Activated CD8-positive, alpha-beta T cell treated with anti-CD3 and anti-CD28 coated beads, Interleukin-2, amount 10 ng/mL, durations not matched to agents 7 days and 5 days (primary cell): ENCODE measurements at places on chromosomes 3 and 15.
A peak's percentile ranks its signal among the peaks of the same experiment; 100 is the strongest.

GRCh38 chr3:94082391-94082937 is 19.6 kb downstream of the NSUN3 start:
- no peak for DNase-seq

GRCh38 chr3:11476735-11477144 is 167.0 kb downstream of the VGLL4 start:
- no peak for DNase-seq

GRCh38 chr15:68299436-68299835 is 21.9 kb downstream of the FEM1B start:
- DNase-seq = peak; percentile 18

- DNase-seq = no peak
Measured at GRCh38 chr3:53182764-53183355, 21.9 kb downstream of the PRKCD start.

- no peak for DNase-seq
Measured at GRCh38 chr3:147807776-147808175, 398.6 kb downstream of the ZIC1 start.

DNA sequence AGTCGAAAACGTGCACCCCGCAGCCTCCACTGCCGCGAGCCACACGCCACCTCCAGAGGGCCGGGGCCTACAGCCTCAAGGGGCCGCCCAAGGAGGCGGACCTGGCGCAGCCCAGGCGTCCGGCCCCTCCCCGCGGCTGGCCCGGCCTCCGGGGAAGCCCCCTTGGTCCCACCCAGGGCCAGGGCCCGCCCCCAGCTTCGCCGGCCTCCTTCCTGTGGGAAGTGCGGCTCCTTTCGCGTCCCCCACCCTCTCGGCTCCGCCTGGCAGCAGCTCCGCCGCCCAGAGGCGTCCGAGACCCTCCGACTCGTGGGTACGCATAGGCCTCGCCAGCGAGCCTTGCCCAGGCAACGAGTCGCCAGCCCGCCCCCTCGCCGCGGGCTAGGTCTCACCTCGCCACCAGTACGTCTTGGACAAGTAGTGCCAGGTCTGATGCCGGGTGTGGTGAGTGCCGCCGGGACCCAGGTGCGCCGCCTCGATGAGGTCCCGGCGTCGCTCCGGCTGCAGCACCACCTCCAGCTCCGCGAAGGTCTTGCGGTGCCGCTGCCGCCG is 642 bp downstream of the ZBTB11 start:
- DNase-seq = peak; percentile 94

- no peak for DNase-seq
Measured at GRCh38 chr15:42151736-42152135, 4.7 kb downstream of the PLA2G4F start.

DNA sequence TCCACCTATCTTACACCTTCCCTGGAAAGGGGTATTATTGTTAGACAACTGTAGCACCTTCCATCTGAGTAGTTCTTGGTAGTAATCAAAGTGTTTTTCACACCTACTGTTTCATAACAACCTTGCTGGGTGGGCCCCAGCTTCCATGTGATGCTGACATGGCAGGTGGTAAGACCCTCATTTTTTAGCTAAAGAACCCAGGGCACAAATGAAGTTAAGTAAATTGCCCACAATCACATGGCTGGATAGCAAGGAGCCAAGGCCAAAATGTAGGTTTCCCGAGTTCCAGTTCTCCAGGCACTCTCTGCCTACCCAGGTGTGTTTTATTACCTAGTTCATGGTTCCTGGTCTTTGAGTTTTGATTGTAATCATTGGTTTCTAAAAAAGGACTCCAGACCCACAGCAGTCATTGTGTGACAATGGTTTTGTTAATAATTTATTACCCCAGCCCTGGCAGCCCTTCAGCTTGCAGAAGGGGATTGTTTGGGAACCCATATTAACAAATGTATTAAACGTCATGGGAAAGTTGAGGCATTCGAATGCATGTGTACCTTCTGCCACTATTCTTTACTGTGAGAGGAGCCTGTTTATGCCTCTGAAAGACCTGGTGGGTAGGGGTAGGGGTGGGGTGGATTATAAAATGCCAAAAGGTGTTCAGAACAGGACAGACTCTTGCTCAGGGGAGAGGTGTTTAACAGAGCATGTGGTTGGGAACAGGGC is 222.2 kb upstream of the BHLHE40 start:
- DNase-seq = no peak

DNA sequence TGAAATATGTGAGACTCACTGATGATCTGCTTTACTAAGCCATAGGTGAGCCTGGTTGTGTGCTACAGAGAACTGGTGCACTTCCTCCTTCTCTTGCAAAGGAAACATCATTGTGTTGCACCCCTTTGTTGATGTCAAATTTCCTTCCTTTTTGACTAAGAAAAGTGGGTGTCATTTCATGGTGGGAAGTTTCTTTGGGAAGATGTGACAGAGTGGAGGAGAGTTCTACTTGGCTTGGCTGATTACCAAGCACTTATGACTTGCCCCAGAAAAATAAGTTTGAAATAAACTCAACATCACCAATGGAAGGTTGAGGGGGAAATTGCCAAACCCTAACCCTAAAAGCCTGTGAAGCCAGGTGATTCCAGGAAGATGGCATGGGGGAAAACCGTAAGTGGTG is 53.5 kb upstream of the KIF23 start:
- DNase-seq = no peak

DNA sequence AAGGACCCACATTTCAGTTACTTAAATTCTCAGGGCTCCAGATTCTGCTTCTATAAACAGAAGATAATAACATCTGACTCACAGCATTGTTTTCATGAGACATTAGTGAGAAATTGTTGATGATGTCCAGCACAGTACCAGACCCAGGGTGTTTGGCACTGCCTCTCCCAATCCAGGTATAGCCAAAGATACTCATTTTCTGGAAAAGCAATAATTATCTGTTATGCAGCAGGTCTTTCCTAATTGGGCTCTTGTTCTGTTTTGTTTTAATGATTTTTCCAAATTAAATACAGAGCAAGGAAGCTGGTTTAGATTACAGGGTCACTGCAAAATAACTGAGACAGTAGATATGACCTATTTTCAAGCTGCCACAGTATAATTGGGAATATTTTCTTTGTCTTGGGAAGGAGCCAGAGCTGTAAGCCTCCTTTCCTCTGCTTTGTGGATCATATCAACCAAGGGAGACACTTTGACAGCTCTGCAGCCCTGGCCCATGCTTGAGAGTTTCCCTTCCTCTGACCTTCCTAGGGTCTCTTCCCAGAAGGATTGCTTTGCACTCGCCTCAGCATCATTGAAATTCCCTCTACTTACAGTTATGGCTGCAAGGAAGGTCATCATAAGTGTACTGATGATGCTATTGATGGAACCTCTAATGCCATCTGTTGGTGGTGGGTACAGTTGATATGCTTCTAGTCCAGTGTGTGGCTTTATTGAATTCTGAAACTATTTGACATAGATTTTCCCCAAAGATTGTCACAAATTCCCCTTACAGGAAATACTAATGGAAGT is 522.4 kb upstream of the ADAMTS9 start:
- DNase-seq = no peak

GRCh38 chr3:16427103-16427965 is 86.2 kb downstream of the RFTN1 start:
- DNase-seq = no peak

DNA sequence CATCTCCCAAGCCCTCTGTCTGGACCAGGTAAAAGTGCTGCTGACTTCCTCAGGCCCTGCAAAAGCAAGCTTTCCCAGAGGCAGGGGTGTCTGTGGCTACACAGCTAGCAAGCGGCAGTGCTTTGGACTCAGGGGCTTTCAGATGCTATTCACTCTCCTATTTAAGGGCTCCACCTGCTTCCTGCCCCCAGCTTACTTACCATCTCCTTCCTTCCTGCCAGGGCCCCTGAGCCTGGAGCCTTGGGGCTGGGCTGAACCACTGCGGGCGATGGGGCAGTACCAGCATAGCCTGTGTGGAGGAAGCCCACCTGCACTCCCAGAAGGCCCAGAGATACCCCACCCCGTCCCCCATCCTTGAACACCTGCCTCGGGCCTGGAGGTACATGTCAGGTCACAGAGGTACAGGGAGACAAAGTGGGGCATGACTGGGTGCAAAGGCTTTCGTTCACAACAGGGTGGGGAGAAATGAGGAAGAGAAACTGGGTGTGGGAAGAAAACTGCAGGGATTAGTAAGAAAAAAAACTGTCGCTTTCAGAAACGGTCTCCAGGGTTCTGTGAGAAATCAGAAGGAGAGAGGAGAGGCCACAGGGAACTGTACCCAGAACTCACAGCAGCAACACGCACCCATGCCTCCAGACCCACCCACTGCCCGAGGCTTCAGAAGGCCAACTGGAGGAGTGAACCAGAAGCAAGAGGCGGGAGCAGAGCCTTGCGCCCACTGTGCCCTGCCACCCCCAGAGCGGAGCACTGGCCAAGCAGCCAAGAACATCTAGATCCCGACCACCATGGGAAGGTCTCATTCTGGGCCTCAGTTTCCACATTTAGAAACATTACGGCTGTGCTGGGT is 49.5 kb downstream of the CCDC12 start:
- DNase-seq = peak; percentile 54

DNA sequence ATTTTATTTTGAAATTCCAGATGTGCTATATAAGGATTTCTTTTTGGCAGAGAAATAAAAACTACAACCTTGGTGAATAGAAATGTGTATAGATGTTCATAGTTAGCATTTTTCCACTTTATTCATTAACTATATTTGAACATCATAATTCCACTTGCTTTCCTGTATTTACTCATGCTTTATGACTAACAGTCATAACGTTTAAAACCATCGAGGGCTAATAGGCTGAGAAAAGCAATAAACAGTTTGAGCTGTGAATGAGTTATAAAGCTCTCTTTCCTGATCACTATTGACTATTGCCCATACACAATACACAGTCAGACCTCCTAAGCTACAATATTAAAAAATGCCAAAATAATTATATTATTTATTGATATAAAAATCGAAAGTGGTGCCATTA is 502.1 kb upstream of the RASGRP1 start:
- DNase-seq = no peak

GRCh38 chr15:29819979-29820378 is 2.3 kb downstream of the TJP1 start:
- no peak for DNase-seq

- no peak for DNase-seq
Measured at GRCh38 chr15:81189583-81190283, 6.9 kb upstream of the IL16 start.

GRCh38 chr3:22380253-22380652 is 629.2 kb upstream of the ZNF385D start:
- DNase-seq = no peak

DNA sequence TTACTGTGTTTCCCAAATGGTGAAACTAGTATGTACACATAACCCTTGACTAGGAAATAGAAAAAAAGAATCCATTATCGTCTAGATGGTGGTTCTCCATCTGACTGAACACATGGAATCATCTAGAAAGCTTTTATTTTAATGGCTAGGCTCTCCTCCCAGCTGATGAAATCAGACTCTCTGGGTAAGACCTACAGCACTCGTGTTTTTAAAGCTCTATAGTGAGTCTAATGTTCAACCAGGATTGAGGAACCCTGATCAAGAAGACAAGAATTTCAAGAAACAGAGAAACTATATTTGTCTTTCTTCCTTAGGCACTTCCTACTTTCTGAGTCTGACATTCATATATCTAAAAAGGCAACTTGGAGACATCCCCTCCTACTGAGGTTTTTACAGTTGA is 118.8 kb downstream of the TMCO5A start:
- DNase-seq = no peak

DNA sequence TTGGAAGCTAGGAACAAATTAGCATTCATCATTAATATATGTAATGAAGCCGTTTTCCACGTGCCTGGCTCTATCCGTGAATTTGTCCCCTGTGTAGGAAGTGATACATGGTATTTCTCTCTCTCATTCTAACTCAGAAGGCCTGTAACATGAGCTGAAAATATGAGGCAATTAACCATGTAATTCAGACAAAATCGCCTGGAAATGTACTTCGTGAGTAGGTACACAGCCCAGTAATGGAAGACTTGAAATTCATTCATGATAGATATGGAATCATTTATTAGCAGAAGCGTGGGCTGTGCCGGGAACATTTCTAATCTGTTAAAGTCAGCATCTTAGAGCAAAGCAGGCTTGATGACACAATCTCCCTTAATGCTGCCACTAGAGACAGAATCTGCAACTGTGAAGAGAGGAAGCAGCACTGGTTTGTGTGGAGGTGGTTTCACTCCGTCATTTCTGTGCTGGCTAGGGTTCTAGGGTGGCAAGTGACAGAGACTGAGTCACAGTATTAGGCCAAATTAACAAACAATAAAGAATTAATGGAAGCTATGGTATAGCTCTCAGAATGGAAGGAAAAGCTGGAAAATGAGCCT is 225.0 kb upstream of the PROK2 start:
- DNase-seq = no peak

DNA sequence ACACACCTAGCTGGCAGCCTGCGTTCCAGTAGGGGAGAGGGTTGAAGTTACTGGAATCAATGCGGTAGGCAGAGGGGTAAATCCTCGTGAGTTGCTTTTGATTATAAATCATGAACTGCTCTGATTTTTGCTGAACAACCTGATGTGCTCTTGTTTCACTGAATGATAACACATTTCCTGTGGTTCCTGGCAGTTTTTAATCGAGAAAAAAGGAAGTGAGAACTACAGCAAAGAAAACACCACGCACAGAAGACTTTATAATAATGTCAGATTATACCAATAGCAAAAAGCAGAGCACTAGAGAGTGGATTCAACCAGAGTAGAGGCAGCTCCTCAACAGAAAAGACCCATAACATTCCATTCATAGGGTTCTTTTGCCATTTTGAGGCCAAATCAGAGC is 200.8 kb upstream of the STRIT1 start:
- DNase-seq = no peak

DNA sequence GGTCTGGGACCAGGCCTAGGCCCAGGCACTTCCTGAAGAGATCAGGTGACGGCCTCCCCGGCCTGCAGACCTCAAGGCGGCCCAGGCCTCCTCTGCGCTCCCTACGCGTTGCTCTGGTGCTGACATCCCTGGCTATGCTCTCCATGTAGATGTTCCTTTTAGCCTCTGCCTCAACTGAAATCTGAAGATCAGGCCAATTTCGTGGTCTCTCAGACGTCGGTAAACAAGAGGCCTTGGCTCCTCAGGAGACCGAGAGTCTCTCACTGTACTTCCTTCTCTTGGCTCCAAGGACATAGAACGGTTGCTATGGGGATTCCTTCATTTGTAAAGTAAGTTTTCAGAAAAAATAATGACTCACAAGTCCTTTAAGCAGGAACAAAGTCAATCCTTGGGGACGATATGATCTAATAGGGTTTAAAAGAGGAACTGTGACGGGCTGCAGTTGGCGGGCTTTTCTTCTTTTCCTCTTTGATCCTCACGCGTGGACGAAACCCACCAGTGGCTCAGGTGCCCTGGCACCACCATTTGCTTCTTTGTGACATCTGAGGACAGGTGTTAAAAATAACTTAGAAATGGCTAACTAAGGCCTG is 55.6 kb upstream of the CGNL1 start:
- DNase-seq = no peak

GRCh38 chr15:64521726-64522164 is 61.4 kb downstream of the ZNF609 start:
- DNase-seq = no peak
